ENCODE measurements at places on chromosomes 5 and 9. TPM values are rescaled to one million over a fixed set of nuclear protein-coding genes. Genes with fewer than 3 reads are reported as not detected.

GRCh38 chr9:114371973-114372917 is 15.5 kb downstream of the AKNA start:
- H3K27me3 ChIP-seq, result no peaks in the 10 kb centered on the region
- no peak for DNase-seq
- H3K27ac ChIP-seq, result no peak overlapping the region
- H3K4me3 ChIP-seq, result no peak overlapping the region

The DDX4 gene
- total RNA-seq, result 0.09 TPM

- H3K27ac ChIP-seq, result no peak overlapping the region
- H3K4me3 ChIP-seq, result no peak overlapping the region
- no peaks in the 10 kb centered on the region for H3K36me3 ChIP-seq
- H3K4me1 ChIP-seq, result no peaks in the 10 kb centered on the region
- peaks cover 11% of the 10 kb centered on the region for H3K27me3 ChIP-seq
Observed at GRCh38 chr9:101795147-101795546, 56.7 kb upstream of the GRIN3A start.

The ZNF483 gene
- 30.7 TPM for total RNA-seq

The TRIM7 gene
- not detected for total RNA-seq

The ZFP37 gene
- 14.1 TPM for total RNA-seq

GRCh38 chr5:115377468-115378217 is 81.2 kb upstream of the CCDC112 start:
- no peaks in the 10 kb centered on the region for H3K27me3 ChIP-seq
- no peak overlapping the region for H3K4me3 ChIP-seq
- H3K27ac ChIP-seq, result no peak overlapping the region
- DNase-seq, result no peak
- H3K4me1 ChIP-seq, result no peaks in the 10 kb centered on the region

DNA sequence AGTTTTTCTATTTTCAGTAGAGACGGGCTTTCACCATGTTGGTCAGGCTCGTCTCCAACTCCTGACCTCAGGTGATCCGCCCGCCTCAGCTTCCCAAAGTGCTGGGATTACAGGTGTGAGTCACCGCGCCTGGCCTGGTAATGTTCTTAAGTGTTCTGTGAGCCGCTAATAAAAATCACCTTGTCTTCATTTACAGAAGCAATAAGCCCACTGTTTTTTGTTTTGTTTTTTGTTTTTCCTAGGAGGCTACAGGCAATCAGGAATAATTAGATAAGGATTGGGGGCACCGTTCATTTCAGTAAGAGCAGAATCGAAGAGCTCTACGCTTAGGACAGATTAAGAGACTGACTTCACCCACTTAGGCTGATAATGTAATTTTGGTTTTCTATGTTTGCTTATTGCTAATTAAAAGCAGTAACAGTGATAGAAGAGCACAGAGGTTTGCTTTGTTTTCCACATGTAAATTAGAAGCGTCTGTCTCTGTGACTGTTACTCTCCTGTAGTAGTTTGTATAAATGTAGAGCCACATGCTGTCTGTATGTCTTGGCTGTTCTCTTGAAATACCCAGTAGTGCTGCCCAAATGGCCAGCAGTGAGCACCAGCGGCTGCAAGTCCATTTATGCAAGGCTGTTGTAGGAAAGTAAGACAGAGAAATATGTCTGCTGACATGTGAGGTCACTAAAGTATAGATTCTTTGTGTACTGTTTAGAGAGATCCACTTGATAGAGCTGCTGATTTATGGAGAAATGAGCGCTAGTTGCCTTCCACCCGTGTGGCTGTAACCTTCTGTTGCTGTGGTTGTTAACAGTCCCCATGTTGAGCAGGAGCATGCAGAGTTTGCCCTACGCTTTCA is 30.5 kb downstream of the TRIO start:
- H3K4me3 ChIP-seq, result no peak overlapping the region
- H3K27me3 ChIP-seq, result no peaks in the 10 kb centered on the region
- H3K27ac ChIP-seq, result no peak overlapping the region
- H3K36me3 ChIP-seq, result no peaks in the 10 kb centered on the region
- no peak for DNase-seq
- peaks cover 57% of the 10 kb centered on the region for H3K4me1 ChIP-seq

DNA sequence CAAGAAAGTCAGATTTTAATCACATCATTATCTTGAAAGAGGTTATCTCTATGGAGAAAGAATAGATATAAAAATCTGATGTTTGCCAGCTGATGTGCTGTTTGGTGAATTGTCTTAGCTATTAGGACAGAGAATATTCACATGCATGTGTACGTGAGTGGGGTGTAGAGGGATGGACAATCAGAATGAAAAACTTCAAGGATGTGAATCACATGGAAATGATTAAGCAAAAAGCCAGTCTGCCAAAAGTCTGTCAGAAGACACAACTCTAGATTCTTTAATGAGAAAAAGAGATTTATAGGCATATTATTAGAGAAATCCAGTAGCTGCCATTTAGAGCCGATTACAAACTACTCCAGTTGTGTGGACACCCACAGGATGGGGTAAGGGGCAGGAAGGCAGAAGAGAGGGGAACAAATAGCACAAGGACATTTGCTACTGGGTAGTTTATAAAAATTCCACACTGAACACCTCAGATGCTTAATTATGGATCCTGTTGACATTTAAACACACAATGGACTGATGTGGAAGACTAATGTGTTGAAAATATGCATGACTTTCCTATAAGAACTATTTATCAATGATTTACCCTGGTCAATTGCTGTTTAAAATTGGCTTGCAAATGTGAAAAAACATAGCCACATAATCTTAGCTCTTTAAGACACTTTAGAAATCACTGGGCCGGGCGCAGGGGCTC is 127.4 kb downstream of the PTTG1 start:
- H3K27ac ChIP-seq, result no peak overlapping the region
- H3K27me3 ChIP-seq, result no peaks in the 10 kb centered on the region
- no peaks in the 10 kb centered on the region for H3K36me3 ChIP-seq
- no peak for DNase-seq
- no peak overlapping the region for H3K4me3 ChIP-seq
- H3K4me1 ChIP-seq, result no peaks in the 10 kb centered on the region

The PCDHGB6 gene
- total RNA-seq, result 22.1 TPM

GRCh38 chr5:150401076-150401375 is 11.7 kb downstream of the CD74 start:
- no peak overlapping the region for H3K4me3 ChIP-seq
- H3K27ac ChIP-seq, result peak overlapping the region; percentile 29
- H3K4me1 ChIP-seq, result no peaks in the 10 kb centered on the region
- H3K27me3 ChIP-seq, result no peaks in the 10 kb centered on the region
- H3K36me3 ChIP-seq, result no peaks in the 10 kb centered on the region

The ARHGEF37 gene
- total RNA-seq, result 1.7 TPM

The FLT4 gene
- 13.9 TPM for total RNA-seq

The FBP1 gene
- 0.31 TPM for total RNA-seq

GRCh38 chr9:130896233-130897014 is at the start of gene QRFP:
Gene QRFP (minus strand): TSS chr9:130896812. CDS start chr9:130893838, 2,974 bp downstream.
- no peak for DNase-seq
- H3K4me1 ChIP-seq, result no peaks in the 10 kb centered on the region
- H3K27ac ChIP-seq, result no peak within 1 kb of the TSS
- H3K4me3 ChIP-seq, result no peak within 1 kb of the TSS

GRCh38 chr9:38432922-38433510 is 8.8 kb upstream of the IGFBPL1 start:
- H3K27me3 ChIP-seq, result no peaks in the 10 kb centered on the region
- no peaks in the 10 kb centered on the region for H3K36me3 ChIP-seq
- no peak overlapping the region for H3K4me3 ChIP-seq
- H3K4me1 ChIP-seq, result no peaks in the 10 kb centered on the region
- H3K27ac ChIP-seq, result no peak overlapping the region

The LCN12 gene
- 0.19 TPM for total RNA-seq

All from neural progenitor cell (in vitro differentiated cells).